Right lobe of liver (tissue), 6 donors: ENCODE measurements at places on chromosomes 5 and 9.

DNA sequence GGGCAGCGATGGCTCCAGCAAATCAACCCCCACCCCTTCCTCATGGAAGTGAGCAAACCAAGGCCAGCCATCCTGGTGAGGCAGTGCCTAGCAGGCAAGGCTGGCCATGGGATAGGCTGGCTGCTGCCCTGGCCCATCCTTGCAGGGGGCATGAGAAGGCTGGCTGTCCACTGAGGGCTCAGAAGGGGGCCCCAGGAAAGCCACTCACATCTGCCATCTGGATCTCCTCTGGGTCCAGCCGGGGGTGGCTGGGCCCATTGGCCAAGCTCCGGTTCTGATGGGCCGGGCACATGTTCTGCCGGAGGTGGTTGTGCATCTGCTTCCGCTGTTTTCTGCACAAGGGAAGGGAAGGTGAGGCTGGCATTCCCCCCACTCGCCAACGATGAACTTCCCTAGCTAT lies 57.1 kb downstream of the PSD2 start:
- DNase-seq = no peak

GRCh38 chr5:17222664-17223063 lies 5.2 kb downstream of the BASP1 start:
- no peak for DNase-seq

GRCh38 chr5:132557478-132558172 lies 848 bp downstream of the RAD50 start:
- peak; percentile 61 for DNase-seq

- DNase-seq = no peak
These were observed 100.4 kb downstream of the IRX2 start for GRCh38 chr5:2651116-2651515.

- no peak for DNase-seq
These were observed 65.2 kb downstream of the STARD4 start for GRCh38 chr5:111447099-111447498.

DNA sequence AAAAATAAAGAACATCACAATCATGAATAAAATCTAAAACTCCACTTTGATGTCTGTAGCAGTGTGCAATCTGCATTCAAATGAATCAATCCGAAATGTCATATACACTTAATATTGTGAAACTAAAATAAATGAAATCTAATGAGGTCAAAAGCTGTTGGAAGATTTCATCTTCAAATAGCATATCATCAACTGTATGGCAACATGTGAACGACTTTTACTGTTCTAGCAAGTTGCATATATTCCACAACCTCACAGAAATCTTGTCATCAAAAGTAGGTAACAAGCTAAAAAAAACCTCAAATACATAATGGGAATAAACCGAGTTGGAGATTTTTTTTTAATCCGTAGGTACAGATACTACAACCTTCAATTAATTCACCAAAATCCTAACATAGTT lies 1.2 kb downstream of the PTBP3 start:
- DNase-seq = no peak

DNA sequence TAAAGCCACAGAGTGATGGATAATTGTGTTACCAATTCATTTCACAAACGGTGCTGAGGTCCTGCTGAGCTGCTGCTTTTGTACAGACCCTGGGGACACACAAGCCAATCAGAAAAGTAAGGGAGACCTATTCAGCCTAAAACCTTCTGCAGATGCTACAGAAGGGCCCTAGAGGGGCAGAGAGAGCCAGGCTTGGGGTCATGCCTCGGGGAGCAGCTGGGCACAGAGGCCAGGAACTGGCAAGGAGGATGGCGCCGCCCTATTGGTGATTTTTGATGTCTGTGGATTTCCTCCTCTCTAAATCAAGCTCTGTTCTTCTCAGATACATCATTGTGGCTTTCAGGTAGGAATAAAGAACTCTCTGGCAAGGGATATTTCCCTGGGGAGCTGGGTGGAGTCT lies 181.9 kb downstream of the ZNF462 start:
- DNase-seq = no peak

- DNase-seq = no peak
These were observed 71.2 kb downstream of the SYK start for GRCh38 chr9:90872835-90873294.

- DNase-seq = no peak
These were observed 138.7 kb downstream of the UGCG start for GRCh38 chr9:112035166-112035826.

DNA sequence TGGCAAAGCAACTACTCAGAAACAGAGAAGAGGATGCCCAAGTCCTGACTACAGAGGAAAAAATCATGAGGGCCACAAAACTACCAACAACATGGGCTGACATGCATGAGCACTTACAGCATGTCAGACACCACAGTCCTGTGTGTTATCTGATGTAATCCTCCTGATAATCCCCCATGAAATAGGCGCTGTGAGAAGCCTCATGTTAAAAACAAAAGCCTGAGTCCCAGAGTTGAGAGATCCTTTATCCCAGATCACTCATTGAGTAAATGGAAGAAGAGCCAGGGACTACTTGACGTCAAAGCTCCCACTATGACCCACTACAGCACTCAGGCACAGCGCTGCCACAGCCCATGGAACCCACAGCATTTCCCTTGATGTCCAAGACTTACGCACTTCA lies 7.2 kb upstream of the SPOCK1 start:
- no peak for DNase-seq

GRCh38 chr5:150158170-150158949 lies 2.7 kb upstream of the PDGFRB start:
- no peak for DNase-seq

DNA sequence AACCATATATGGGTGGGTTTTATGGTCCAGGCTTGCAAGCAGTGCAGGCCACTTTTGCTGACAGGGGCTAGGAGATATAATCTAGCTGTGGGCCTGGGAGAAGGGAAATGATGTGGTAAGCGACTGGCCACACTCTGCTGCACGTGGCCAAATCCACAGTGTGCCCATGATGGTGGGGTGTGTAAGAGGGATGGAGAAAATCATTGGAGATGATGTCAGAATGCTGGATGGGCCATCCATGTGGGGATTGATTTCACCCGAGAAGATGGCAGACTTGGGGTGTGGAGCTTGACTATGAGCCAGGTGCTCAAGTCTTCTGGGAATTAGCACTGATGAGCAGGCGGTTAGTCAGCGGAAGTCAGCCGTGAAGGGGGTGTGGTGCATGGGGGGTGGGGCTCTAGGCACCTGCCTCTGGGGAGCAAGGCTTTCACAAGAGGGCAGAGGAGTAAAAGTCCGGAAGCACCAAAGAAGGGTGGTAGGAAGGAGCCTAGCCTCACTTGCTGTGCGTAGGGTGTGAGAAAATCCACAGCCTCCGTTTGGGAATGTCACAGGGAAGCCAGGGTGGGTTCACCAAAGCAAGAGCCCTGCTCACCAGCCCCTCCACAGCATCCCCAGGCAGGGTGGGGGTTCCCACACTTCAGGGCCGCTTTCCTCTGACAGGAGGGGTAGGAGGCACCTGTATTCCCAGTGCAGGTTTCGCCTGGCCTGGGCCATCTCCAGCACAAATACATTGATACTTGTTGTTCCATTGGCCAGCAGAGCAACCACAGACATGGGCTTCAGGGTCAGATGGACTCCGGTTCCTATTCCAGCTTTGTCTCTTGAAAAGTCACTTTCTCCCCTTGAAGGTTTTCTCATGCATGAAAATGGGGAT lies 44.5 kb upstream of the ANGPTL2 start:
- no peak for DNase-seq

DNA sequence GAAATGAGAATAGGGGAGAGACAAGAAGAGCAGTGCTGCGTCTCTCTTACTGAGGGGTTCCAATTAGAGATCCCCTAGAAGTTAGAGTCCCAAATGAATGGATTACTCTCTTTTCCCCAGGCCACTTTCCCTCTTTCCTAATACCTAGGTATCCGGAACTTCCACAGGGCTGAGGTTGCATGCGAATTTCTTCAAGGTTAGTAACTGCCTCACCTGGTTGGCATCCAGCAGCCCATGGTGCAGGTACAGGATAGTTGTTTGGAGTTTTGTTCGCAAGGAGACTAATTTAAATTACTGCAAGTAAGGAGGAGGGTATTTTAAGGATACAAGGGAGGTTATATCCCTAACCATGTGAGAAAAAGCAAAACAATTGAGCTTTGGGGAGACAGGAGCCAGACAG lies 52.4 kb upstream of the JAK2 start:
- DNase-seq = no peak

DNA sequence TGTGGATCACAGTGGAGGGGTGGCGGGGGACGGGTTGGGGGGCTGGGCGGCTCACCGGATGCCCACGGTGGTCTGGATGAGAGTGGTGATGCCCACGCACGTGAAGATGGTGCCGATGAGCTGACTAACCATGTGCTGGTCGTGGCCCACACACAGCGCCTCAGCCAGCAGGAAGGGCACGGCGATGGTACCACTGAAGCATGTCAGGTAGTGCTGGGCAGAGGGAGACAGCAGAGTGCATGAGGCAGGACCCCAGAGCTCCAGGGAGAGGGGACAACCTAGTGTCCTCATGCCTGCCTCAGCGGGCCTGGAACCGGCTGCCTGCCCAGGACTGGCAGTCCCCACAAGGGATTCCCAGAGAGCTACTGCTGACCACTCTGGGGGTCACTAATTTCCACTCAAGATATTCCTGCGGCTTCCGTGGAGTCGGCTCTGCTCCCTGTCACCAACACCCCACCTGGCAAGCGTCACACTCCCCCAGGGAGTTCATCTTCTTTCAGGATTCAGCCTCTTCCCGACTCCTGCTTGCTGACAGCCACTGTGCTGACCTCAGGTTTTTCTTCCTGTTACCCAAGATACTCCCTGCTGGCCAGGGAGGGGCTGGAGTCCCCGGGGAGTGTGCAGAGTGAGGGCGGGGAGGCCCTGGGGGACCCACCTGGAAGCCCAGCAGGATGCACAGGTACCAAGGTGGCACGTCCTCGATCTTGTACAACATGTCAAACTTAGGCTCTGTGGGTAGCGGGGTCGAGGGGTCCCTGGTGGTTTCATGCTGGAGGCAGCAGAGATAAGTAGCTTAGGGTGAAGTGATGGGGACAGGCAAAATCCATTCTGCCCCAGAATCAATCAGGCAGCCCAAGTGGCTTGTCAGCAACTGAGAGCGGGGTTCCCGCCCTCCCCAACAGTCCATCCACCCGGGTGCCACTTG lies 998 bp downstream of the SLC23A1 start:
- DNase-seq = no peak

- no peak for DNase-seq
These were observed 273.9 kb upstream of the IRX2 start for GRCh38 chr5:3025392-3025791.

DNA sequence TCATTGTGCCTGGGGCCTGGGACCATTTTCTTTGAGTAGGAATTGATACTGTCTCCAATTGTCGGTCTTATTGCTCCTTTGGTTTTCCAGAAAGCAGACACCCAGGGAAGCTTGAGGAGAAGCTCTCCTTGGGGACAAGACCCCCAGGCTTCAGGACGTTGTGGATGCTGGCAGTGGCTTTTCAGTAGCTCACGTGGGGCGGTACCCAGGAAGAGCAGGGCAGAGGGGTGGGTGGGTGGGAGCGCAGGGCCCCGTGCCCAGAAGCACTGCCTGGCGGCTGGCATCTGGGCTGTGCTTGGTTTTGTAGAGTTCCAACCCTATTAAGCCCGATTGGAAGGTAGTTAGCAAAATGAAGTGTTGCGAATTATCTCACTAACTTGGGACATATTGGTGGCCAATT lies 374.2 kb upstream of the IRX1 start:
- DNase-seq = no peak

DNA sequence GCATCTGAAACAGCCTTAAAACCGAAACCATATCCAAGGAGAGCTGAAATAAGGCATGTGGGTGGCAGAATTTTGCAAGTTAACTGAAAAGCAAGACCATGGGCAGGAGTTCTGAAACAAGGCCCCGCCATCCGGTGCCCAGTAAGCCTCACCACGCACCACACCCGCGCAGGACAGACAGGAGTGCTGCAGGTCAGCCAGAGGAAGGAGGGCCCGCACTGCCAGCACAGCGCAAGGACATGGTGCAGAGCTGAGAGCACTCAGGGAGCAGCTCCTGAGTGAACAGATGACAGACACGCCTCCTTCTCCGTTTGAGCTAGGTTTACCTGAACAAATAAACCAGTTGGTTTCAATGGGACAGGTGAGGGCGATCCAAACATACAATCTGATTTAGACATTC lies 16.5 kb upstream of the ISCA1 start:
- no peak for DNase-seq

DNA sequence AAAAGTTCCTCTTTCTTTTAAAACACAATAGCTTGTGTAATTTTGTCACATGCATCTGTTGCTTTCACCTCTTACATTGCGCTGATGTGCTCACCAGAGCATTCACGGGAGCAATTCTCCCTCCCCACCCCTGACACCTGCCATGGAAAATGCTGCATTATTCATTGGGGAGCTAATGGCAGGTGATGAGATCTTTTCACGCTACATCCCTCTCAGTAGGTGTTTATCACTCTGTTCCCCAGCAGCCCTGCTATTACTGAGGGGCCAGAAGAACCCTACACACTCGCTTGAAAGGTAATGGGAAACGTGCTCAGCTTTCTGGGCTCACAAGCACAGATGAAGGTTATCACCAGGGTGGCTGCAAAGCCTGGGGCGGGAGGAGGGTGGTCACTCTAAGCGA lies 398.0 kb downstream of the PSAT1 start:
- DNase-seq = no peak
